ENCODE measurements at places on chromosomes 12 and 14.

DNA sequence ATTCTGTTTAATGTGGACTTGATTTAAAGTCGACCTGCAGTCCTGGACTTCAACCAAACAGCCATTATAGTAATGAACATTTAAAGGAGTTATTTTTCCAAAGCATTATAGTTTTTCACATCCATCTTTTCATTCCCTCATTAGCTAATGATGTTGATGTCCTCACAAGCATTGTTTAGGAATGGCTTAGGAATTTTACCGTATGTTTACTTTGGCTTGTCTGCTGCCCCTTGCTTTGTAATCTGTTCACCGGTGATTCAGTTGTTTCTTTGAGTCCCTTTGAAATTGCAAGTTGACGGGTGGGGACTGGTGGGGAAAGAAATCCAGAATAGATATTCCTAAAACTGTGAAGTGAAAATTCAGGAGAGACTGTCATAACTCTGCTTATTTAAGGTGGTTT lies 25.4 kb downstream of the PRKCH start:
- no peak for DNase-seq

DNA sequence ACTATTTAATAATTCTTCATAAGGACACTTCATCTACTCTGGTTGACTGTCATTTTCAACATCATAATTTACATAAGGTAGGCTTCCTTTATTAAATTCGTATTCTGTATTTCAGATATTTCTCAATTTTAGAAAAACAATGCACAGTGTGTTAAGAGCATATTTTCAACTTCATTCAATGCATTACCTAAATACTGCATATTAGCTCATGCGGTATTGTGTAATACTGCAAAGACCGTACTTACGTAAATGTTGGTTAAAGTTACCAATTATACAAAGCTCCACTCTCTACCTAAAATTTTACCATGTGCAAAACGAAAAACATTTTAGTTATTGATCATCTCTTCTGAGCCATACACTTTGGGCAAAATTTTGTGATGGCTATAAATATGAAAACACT lies 62.8 kb downstream of the EXOC5 start:
- no peak for DNase-seq

- DNase-seq, result no peak
Observed at GRCh38 chr14:51653775-51654532, 2.2 kb downstream of the FRMD6 start.

DNA sequence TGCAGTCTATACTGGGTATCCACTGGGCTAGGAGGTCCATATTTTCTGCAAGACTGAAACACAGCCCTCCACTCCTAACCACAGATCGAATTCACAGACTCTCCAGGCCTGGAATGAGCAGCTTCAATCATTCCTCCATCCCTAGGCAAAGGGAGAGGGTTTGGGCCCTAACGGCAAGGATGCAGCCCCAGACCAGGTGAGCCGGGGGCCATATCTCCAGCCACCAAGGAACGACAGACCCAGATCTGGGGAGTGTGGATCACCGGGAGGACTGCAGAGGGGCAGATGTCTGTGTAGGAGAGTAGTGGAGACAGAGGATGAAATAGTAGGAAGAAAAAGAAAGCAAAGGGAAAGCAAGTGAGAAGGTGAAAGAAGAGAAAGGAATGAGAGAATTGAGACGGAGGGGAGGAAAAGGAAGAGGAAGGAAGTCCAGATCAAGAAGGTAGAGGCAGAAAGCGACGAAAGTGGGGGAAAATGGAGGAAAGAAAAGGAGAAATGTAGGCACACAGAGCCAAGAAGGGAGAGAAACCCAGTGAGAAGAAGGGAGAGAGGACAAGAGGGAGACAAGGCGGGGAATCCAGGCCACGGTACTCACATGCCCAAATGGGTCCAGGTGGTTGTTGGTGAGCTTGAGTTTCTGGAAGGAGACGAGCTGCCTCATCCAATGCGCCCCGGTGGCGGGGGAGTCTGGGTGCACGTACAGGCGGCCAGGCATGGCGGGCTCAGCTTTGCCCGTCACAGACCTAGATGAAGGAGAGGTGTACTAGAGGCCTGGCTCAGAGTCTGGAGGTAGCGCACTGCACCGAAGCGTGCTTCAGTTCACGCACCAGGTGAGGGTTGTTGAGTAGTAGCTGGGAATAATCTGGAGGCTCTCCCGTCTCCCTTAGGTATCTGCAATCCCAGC lies 7.7 kb downstream of the TBX5 start:
- DNase-seq, result no peak

GRCh38 chr12:45200491-45201043 lies 15.3 kb upstream of the ANO6 start:
- no peak for DNase-seq

DNA sequence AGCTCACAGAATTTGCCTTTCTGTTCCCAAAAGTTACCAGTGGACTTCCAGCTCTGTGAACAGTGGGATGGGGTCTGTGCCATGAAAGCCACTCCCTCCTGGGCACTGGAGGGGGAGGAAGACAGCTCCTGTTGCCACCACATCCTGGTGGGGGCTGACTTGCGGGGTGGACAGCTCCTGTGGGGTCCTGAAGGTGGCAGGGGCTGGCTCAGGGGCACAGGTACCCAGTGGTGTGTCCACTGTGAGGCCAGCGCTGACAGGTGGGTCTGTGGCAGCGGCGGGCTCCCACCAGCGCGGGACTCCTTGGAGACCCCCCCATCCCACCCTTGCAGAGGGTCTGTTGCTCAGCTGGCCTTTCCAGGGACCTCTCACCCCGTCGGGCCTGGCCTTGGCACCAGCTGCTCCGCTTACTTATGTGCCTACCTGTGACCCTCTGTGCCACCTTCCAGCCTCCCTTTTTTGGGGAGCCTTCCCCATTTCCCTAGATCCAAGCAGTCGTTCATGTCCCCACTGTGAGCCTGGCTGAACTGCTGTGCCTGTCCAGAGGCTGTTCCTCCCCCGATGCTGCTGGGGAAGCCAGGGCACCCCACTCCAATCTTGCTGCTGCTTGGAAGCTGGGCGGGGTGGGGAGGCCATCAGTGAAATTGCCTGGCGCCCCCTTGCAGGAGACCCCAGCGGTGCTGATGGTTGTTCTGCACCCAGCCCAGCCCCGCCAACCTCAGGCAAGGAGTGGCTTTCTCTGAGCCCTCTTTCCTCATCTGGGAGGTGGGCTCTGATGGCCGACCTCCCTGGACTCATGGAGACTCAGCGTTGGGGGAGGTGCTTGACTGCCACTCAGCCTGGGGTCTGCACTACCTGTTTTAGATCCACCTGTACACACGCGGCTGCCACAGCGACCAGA lies 2.2 kb downstream of the TEDC1 start:
- DNase-seq, result no peak

GRCh38 chr12:70070494-70071007 lies 172.7 kb upstream of the CNOT2 start:
- DNase-seq, result no peak

GRCh38 chr14:26424537-26424936 lies 173.3 kb downstream of the NOVA1 start:
- no peak for DNase-seq

- no peak for DNase-seq
Observed at GRCh38 chr12:24815114-24815423, 133.8 kb downstream of the BCAT1 start.

DNA sequence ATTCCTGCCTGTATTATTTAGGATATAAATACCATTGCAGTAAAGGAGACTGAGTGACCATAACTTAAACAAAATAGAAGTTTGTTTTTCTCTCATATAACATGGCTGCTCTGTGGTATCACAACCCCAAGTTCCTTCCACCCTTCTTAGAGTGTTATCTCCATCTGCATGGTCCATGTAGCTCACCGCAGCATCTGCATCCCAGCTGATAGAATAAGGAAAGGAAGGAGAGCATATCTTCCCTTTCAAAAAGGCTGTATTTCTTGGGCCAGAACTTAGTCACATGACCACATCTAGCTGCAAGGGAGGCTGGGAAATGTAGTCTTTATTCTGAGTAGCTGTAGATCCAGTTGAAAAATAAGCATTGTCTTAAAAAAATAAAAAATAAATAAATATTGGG lies 184.8 kb upstream of the NUDT4 start:
- no peak for DNase-seq

- DNase-seq, result no peak
Observed at GRCh38 chr12:76006028-76006925, 25.3 kb downstream of the PHLDA1 start.

- DNase-seq, result no peak
Observed at GRCh38 chr14:75434138-75434889, 6.5 kb downstream of the JDP2 start.

- no peak for DNase-seq
Observed at GRCh38 chr12:52767427-52767826, 9.7 kb downstream of the KRT76 start.

DNA sequence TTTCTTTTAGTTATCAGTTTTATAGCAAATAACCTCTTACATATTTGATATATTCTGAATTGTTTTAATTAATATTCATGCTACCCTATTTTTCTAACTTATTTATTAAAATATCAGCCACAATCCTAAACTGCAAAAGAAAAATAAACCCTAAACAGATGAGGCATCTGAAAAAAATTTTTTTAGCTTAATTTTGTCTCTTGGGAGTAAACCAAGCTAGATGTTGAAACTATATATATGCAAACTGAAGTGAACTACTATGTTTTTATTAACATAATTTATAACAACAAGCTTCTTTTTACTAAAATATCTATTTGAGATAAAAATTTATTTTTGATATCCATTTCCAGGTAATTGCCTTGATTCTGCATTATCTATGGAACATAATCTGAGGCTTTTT lies 87.6 kb downstream of the PTPRQ start:
- no peak for DNase-seq

GRCh38 chr12:103852498-103852997 lies 11.5 kb upstream of the NT5DC3 start:
- no peak for DNase-seq

DNA sequence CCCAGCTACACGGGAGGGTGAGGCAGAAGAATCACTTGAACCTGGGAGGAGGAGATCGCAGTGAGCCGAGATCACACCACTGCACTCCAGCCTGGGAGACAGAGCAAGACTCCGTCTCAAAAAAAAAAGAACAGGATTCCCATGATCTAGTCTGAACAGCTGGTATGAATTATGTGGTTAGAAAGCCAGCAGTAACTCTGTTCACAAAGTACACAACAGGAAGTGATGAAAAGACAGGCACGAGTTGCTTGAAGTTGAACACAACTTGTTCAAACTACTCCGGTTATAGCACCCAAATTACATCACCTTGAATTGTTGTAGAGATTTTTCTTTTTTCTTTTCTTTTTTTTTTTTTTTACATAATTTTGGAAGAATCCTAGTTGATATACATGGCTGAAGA lies 238.8 kb upstream of the RGS6 start:
- no peak for DNase-seq

GRCh38 chr12:54697851-54698250 lies 49.7 kb upstream of the DCD start:
- DNase-seq, result no peak

- no peak for DNase-seq
Observed at GRCh38 chr12:26566675-26567074, 266.3 kb downstream of the ITPR2 start.

DNA sequence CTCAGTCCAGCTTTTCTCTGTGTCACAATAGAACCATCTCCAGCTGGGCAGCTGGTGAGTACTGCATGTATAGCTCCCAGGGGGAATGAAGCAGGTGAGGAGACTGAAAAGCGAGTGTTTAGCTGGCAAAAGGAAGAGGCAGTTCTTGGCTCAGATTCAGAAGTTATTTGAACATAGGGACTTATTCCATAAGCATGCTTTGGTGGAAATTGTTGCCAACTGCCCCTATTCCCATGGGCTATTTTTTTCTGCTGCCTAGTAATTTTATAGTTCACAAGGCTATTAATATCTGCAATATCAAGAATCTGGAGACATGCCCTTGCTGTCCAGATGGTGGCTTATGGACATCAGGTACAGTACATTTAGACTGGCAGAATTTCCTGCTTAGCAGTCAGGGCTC lies 1112.7 kb downstream of the LRFN5 start:
- no peak for DNase-seq

DNA sequence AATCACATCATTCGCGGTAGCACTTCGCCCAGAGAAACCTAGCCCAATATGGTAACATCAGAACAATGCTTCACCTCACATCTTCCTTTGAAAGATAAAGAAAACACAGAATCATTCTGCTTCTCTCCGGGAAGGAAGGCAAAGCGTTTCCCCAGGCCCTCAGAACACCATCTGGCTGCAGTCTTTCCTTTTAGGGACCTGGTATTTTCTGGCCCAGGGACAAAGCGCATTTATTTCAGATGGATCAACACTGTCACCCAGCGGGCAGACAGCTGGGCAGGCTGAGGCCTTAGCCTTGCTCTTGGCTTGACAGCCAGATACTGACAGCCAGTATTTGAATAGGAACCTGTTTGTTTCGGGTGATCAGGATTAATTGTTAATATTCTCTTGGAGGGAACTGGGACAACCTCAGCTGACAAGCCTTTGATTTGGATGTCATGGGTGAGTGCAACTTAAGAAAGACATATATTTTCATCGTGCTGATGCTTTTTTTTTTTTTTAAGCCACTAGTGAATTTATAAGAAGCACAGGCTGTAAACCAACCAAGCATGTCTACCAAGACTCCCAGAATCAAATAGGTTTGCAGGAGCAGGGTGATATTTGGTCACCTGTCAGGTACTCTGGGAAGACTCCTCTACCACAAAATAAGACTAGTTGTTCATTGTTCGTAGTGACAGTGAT lies 118.9 kb downstream of the VEZT start:
- no peak for DNase-seq

- no peak for DNase-seq
Observed at GRCh38 chr12:66297080-66297479, 5.2 kb upstream of the HELB start.

DNA sequence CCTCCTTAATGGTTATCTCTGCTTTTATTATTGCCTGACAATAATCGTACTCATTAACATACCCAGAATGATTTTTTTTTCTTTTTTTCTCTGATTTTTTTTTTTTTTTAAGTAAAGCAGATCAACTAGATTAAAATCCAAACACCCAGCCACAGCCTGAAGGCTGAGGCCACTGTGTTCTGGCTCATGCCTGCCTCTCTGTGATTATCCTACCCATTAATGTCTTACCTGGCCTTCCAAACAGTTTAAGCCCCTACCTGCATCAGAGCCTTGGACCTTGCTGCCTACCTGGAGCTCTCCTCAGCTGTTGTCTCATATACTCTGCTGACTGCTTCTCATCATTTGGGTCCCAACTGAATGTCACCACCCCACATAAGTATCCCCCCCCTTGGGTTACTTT lies 6.8 kb upstream of the TMED10 start:
- no peak for DNase-seq

Measured in stimulated activated CD4-positive, alpha-beta T cell treated with anti-CD3 and anti-CD28 coated beads, TNF-alpha, amount 100 ng/mL, for 48 hours (primary cell).